AG04449 (cell line): ENCODE measurements at places on chromosomes 3 and 15.

GRCh38 chr3:61730056-61730455 is 168.7 kb downstream of the PTPRG start:
- no peak for DNase-seq

GRCh38 chr15:94135486-94136147 is 95.7 kb upstream of the MCTP2 start:
- DNase-seq = no peak

DNA sequence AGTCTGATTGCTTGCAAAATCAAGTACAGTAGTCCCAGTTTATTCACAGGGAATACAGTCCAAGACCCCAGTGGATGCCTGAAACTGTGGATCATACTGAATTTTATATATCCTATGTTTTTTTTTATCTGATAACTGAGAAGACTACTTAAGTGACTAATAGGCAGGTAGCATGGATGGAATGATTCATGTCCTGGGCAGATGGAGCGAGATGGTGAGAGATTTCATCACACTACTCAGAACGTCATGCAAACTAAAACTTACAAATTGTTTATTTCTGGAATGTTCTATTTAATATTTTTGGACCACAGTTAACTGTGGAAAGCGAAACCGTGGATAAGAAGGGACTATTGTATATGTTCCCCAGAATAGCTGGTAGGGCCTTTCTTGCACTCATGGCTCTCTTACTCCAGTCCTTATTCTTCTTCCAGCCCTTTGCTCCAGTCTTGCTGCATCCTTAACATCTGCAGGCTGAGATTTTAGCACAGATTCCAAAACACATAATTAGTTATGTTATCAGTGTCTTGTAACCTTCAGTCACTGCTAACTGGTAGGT is 290.0 kb downstream of the ADAMTSL3 start:
- no peak for DNase-seq

DNA sequence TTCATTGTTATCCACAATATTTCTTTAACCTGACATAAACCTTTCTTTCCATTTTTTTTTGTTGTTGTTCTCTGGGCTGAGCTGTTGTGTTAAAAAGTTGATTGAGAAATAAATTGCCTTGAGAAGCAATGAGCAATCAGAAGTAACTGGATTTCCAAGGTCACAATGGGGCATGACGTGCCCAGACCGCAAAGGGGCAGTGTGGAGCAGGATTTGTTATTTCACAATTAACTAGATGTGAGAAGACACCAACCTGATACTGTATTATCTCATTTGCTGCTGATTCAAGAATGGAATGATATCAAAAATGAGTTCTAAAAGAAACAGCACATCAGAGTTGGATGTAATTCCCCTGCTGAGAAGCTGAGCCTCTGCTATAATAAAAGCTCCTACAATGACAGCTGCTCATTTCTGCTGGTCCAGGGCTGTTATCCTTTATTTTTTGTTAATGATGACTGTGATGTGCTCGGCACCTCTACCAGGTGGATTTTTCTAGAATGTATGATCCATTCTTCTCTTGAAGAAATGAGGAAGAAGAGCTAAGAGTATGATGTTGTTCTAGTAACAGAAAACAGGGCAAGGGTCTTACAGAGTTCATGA is 28.1 kb downstream of the CPNE4 start:
- no peak for DNase-seq

- DNase-seq = peak; percentile 16
Observed at GRCh38 chr3:112579697-112580096, 17.9 kb downstream of the SLC35A5 start.

- peak; percentile 40 for DNase-seq
Observed at GRCh38 chr3:124063197-124063909, 71.4 kb upstream of the ROPN1 start.

- DNase-seq = no peak
Observed at GRCh38 chr3:72694398-72694797, 153.8 kb downstream of the SHQ1 start.
